Brain pericyte (primary cell): ENCODE measurements at places on chromosomes 5 and 9.

- DNase-seq: no peak
Observed at GRCh38 chr9:2321523-2322148, 300.0 kb upstream of the VLDLR start.

- DNase-seq: no peak
Observed at GRCh38 chr9:91660521-91660920, 236.9 kb upstream of the NFIL3 start.

DNA sequence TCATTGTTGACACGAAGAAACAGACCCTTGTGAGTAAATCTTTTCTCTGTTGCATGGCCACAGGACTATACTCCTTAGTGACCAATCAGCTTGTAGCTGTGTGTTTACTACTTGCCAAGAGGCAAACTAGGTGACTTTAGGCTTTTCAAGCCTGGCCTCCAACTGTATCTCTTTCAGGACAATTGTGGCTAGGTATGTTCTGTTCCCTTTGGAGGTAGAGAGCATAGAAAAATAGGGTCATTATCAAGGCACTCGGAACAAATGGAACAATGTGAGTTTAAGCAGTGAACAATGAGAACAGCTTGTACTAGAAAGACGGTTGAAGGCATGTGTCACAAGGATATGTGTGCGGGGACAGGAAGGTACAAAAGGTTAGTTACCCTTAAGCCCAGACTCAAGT, 48.1 kb downstream of the SLC46A2 start:
- DNase-seq: no peak

- no peak for DNase-seq
Observed at GRCh38 chr5:77250021-77250420, 39.5 kb downstream of the PDE8B start.

DNA sequence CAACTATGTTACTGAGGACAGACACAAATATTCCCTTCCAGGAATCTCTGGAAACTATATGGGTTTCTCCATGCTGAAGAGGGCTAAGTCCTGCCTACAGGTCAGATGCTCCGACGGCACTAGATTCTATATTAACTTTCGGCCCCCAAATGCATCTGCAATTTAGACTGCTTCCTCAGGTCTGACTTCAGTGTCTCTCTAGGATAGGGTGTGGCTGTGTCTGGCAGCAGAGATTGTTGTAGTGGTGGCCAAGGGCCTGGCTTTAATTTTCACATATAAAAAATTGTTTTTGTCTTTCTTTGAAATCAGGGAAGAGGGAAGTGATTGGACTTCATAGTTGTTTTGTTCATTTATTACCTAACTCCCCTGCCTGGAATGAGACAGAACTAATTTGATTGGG, 101.8 kb downstream of the PJA2 start:
- no peak for DNase-seq
